ENCODE measurements at places on chromosomes 12 and 14.

DNA sequence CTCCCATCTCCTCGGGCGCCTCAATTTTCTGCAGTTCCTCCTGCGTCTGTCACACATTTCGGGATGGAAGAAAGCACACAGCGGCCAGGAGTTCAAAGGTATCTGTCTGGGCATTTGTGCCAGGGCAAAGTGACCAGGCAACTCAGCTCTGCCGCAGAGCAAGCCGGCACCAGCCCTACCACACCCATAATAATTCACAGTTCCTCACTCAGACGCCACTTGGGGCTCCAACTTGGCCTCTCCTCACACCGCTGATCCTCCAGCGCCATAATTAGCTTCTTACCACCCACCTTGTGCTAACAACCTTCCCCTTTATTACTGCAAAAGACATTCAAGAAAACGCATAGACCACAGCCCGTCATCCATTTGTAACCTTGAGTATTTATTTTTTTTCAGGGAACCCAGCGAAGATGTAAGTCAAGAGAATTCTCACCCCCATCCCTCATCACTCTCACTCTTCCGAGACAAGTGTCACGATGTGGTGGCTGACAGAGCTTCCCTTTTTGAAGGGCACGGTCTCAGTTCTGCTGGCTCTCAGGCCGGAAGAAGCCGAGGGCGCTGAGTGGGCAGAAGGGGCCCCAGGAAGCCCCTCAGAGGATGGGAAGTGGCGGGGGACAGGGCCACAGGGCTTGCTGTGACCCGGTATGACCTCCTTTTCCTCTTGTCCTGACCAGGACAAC, 25.2 kb upstream of the NCOR2 start:
- DNase-seq, result no peak

GRCh38 chr12:68263366-68263765, 10.0 kb upstream of the IL22 start:
- no peak for DNase-seq

DNA sequence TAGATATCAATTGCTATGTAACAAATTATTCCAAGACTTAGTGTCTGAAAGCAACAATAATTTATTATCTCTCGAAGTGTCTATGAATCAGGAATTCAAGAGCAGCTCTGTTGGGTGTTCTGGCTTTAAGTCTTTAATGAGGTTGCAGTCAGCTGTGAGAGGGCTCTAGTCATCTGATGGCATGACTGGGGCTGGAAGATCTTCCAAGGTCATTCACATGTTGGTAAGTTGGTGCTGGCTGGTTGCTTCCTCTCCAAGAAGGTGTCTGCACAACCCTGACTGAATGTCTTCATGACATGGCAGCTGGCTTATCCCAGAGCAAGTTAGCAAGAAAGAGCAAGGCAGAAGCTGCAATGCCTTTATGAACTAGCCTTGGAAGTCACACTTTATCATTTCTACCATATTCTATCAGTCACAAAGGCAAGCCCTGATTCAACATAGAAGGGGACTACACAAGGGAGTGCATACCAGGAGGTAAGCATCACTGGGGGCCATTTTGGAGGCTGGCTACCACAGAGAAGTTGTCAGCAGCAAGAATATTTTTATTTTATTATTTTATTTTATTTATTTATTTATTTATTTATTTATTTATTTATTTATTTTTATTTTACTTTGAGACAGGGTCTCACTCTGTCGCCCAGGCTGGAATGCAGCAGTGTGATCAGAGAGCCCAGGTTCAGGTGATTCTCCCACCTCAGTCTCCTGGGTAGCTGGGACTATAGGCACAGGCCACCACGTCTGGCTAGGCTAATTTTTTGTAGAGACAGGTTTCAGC, 7.6 kb upstream of the SLC38A2 start:
- no peak for DNase-seq

GRCh38 chr12:51371295-51371953, 19.8 kb downstream of the GALNT6 start:
- DNase-seq, result no peak

DNA sequence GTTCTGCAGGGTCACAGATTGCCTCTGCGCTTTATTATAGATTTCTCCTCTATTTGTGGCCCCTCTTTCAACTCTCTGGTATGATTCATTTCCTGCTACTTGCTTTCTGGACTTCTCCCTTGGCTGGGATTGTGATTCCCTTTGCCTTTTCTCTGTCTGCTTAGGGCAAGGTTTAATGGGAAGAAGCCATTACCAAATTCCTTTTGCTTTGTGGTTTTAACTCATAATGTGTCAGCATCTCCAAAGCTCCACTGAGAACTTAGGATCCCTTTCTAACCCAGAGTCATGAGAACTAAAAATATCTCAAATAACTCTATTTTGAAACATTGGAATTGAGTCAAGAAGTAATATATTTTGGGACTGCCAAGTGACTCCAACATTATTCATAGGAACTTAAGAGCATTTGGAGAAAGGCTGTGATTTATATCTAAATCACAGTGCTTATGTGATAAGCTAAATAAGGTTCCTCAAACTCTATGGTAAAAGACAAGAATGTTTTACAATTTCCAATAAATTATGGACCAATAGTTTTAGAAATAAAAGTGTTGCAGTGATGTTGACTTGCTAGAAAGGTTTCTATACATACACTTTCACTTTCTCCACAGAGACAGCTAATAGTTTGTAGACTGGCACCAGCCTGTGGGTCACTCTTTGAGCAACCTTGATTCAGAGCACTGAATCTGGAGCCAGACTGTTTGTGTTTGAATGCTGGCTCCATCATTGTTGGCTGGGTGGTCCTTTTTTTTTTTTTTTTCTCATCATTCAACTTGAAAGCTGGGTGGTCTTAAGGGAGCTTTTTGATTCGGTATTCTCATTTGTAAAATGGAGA, 93.9 kb downstream of the DACT1 start:
- no peak for DNase-seq

DNA sequence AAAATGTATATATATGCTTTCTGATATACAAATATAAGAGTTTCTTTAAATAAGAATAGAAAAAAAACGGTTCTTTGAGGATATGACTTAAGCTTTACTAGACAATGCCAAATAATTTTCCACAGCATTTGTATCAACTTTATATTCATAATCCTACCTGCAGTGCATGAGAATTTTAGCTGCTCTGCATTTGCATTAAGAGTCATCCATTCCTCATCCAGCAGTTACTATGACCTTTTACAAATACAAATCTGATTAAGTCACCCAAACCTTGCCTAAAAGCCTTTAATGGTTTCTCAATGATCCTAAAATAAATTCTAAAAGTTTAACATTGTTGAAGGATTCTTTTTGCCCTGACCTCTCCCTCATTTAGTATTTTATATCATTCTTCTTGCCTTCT, 116.5 kb downstream of the MGAT4C start:
- DNase-seq, result no peak

Data from CD4-positive, alpha-beta T cell treated with Interleukin-12 subunit alpha and Interleukin-12 subunit beta, for 1 hour (primary cell).